ENCODE measurements at places on chromosomes 5 and 9. TPM values are rescaled to one million over a fixed set of nuclear protein-coding genes. Genes with fewer than 3 reads are reported as not detected.

CDC20B gene
- 0.13 TPM for total RNA-seq

PCSK1 gene
- not detected for total RNA-seq

CAMK4 gene
- 66.1 TPM for total RNA-seq

GPSM1 gene
- total RNA-seq: 6.5 TPM

SLCO4C1 gene
- total RNA-seq: 3.6 TPM

ZNF658 gene
- 3.2 TPM for total RNA-seq

HAVCR2 gene
- 66.9 TPM for total RNA-seq

AIF1L gene
- total RNA-seq: 0.30 TPM

PCDH12 gene
- 2.2 TPM for total RNA-seq

SRP19 gene
- 54.6 TPM for total RNA-seq

USP20 gene
- total RNA-seq: 87.6 TPM

ECSCR gene
- not detected for total RNA-seq

EMB gene
- 188 TPM for total RNA-seq

PCDHGA12 gene
- not detected for total RNA-seq

PLCXD3 gene
- not detected for total RNA-seq

ADAMTSL2 gene
- not detected for total RNA-seq
